Right ventricle myocardium superior (tissue), 1 donor: ENCODE measurements at places on chromosomes 13 and 19.
A peak's percentile ranks its signal among the peaks of the same experiment; 100 is the strongest.

GRCh38 chr13:35789335-35790165 lies 313.1 kb upstream of the MAB21L1 start:
- no peak for DNase-seq

GRCh38 chr13:110269509-110270185 lies 37.3 kb downstream of the COL4A1 start:
- no peak for DNase-seq

DNA sequence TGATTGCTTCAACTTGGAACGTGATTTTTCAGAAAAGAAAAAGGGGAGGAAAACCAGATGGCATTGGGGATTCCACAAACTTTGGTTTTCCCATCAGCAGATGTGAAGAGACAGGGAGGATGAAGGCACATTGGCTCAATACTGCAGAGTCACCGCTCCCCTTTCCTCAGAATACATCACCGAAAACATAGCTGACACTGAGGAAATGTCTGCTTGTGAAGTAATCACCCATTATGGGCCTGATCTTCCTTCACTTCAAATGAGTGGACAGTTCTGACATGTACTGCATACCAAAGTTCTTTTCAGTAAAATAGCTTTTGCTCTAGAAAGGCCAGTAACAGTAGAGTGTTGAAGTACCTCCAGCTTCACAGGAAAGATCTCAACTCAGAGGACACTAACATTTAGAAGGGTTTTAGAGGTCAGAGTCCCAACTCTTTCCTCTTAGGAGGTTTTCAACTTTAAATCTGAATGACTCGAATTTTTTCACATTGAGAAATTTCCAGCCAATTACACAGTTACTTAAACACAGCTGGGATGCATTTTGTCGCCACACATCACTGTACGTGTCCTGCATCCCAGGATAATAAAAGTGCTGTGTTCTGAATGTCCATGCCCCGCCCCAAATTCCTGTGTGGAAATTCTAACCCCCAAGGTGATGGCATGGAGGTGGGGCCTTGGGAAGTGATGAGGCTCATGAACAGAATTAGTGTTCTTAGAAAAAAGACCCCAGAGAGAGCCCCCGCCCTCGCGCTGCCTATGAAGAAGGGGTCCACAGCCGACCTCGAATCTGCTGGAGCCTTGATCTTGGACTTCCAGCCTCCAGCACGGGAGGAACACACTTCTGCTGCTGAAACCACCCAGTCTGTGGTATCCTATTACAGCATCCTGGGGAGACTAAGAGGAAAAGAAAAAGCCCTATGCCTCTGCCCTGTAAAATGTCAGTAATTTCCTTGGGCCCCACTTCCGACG lies 77.7 kb downstream of the COL4A1 start:
- no peak for DNase-seq

GRCh38 chr19:18999896-19000620 lies 33.3 kb downstream of the SUGP2 start:
- DNase-seq = peak; percentile 8

- DNase-seq = no peak
Observed at GRCh38 chr19:36805364-36805763, 32.8 kb upstream of the ZNF850 start.

GRCh38 chr13:109366525-109366924 lies 419.9 kb downstream of the IRS2 start:
- no peak for DNase-seq

- no peak for DNase-seq
Observed at GRCh38 chr13:27140060-27140459, 31.6 kb downstream of the USP12 start.

GRCh38 chr19:46478356-46478986 lies 7.1 kb upstream of the PNMA8A start:
- DNase-seq = no peak

DNA sequence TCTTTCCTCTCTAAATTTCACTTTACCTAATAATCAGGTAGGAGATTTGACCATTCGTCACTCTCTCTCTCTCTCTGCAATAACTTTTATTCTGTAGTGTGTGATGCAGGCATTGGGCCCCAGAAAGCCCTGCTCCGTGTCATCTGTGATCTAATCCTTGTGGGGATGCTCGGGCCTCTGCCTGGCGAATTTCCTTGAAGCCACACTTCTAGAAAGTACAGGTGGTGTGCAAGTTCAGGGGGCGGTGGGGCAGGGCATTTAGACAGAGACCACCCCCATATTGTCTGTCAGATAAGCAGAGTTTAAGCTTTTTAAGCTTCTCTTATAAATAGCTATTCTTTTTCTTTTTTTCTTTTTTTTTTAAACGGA lies 53.4 kb upstream of the GPR12 start:
- DNase-seq = no peak

DNA sequence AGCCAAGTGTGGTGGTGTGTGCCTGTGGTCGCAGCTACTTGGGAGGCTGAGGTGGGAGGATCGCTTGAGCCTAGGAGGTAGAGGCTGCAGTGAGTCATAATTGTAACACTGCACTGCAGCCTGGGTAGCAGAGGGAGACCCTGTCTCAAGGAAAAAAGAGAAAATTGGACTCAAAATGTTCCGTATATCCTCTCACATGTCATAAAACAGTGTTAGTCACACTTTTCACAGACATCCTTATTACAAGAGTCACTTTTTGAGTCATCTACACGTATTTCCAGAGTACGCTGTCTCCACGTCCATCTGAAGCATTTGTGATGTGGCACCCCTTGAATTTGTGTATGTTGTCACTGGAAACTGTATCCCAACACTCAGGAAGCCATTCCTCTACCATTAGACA lies 133.0 kb downstream of the SIPA1L3 start:
- no peak for DNase-seq

DNA sequence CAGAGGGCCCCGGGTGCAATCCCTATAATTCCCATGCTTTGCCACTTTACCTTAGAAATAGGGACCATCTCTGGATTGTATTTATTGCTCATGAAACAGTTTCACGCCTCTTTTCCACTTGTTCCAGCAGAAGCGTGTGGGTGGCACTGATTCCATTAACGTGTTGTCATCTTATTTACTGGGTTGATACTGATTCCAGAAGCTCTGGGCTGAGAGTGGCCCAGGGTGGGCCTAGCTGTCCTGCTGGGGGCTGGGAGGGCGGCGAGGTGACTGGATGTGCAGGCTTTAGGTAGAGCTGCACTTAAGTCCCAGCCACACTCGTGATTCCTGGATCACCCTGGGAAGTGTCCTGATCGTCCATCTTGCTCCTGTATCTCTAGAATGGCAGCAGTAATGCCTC lies 155.0 kb downstream of the TEX29 start:
- no peak for DNase-seq

GRCh38 chr19:54661846-54662481 lies 821 bp upstream of the LILRB4 start:
- DNase-seq = no peak

- DNase-seq = peak; percentile 58
Observed at GRCh38 chr19:52206481-52206880, 16.6 kb downstream of the PPP2R1A start.

GRCh38 chr13:76038920-76039716 lies 403.0 kb downstream of the LMO7 start:
- DNase-seq = no peak

DNA sequence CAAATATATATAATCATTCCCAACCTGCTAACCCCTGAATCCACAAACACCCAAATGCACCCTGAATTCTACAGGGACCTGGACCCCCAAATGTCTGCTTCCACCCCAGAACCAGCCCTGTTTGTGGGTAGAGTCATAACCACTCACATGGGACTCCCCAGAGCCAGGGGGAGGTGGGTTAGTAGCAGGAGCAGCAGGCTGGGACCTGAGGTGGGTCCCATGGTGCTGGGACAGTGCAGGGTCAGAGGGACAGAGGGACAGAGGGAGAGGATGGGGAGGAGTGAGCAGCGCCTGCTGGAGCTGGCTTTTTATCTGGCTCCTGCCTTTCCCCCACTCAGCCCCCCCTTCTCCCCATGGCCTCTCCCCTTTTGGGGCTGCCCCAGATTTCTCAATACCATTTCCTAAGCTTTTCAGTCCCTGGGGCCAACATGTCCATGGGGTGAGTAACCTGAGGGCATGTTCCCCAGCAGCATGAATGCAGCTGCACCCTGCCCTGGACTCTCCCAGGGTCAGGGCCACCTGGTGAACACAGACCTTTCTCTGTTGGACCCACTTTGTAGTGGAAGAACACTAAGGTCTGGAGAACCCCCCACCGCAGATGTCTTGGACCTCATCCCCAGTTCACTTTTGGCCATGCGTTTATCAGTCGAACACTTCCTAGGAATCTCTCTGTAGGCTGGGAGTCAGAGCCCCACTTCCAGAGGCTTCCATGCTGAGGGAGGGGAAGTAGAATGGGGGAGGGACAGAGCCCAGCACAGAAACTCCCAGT lies at the start of gene C3:
TSS of gene C3 (minus strand) at position 282 of the 769 bp plus-strand sequence. CDS start at position 221, 61 bp downstream.
- peak; percentile 68 for DNase-seq

DNA sequence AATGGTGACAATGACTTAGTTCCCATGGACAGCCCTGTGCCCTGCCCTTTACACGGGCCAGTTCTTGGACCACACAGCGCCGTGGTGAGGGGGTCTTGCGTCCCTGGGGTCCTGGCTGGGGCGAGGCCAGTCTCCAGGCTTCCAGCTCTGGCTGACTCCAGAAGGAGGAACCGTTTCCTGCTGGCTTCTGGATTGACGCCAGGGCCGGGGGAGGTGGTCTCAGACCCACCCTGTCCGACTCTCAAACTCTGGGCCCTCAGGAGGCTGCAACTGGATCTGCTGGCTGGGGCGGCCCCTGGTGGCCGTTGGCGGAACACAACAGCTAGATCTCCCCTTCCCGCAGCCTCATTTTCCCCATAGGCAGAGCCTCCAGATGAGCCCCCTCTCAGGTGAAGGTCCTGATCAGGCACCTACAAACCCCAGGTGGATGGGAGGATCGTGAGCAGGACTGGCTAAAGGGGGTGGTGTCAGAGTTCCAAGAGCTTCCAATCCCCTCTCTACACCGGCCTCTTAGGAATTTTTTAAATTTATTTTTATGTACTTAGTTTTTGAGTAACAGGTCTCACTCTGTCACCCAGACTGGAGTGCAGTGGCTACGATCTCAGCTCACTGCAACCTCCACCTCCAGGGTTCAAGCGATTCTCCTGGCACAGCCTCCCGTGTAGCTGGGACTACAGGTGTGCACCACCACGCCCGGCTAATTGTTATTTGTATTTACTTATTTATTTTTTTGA lies 8.0 kb downstream of the CCDC194 start:
- peak; percentile 81 for DNase-seq

DNA sequence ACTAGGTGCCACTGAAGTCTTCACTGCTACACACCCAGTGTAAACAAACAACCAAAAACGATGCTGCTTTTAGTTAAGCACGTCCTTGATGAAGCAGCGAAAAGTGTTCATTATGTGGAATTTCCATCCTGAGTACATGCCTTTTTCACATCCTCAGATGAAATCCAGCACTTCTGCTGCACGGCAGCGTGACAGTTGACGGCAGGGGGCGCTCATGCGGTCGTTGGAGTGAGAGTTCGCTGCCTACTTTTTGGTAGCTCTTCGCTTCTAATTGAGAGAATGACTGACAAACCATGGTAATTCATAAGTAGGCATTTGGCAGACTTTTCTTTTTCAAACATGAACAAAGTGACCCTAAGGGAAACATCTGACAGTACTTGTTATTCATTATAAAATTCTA lies 1124.9 kb downstream of the EFNB2 start:
- peak; percentile 74 for DNase-seq

DNA sequence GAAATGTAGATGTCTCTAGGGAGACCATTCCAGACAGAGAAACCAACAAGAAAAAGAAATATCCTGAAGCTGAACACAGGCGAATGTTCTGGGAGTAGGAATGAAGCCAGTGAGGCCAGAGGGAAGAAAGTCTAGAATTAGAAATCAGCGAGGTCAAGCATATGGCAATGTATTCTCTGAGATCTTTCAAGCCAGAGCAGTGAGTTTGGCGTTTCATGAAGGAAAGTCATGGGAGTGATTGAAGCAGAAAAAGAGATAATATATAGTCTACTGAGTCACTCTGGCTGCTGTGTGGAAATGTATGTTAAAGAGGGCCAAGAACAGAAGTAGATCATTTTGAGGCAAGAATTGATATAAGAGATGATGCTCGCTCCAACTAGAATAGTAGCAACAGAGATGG lies 576.0 kb downstream of the PCDH17 start:
- no peak for DNase-seq

- DNase-seq = peak; percentile 17
Observed at GRCh38 chr19:53877361-53877766, 4.6 kb upstream of the PRKCG start.

DNA sequence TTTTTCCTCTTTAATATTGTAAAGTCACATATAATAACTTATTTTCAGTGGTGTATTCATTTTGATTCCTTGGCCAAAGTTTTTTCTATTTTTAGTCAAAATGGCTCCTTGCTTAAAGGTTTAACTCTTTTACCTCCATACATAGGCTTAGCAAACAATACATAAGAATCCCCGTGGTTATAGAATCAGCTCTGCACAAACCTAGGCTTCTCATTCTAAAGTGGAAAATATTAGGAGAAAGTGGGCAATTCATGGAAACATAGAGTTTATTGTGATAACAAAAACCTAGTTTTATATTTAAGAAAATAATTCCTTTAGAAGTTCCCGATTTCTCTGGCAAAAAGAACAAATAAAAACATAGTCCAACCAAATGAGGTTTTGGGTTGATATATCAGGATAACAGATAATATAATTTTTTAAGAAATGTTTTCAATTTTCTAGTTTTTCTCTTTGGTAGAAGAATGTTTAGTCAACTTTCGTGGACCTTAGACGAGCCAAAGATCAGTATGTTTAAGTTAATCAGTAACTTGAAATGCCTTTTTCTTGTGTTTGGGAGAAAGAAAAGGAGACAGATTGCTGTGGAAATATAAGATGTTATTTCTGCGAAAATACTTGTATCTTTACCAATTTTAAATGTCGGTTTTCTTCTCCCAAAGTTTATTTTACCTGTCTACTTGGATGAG lies 93.4 kb upstream of the KLF12 start:
- no peak for DNase-seq

DNA sequence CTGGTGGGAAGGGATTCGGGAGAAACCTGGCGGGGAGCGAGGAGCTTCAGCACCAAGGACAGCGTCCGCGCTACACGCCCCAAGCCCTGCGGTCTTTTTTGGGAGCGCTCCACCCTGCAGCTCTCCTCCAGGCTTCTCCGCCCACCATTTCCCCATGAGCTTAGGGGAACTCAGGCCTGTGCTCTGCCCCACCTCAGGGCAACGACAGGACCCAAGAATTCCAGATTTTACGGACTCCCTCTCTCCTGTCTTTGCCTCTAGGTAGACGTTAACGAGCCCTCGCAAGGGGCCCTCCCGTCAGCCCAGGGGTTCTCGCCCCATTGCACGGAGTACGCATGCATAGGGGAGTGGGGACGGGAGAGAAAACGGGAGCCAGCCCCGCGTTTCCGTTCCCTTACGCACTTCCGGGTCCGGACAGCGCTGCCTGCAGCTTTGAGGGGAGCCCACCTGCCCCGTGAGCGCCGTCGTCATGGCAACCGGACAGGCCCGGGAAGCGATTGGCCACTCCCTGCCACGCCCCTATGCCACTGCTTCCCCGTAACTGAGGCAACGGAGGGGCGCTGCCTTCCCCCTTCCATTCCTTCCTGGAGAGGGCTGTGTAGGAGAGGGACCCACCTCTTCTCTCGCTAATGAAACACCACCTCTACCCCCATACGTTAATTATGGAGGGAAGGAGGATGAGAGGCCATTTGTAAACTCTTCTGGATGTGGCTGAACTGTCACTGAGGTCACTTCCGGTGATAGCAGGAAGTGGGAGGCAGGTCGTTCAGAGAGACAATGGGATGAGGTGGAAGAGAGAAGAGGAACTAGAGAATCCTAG lies 20.8 kb downstream of the NOVA2 start:
- DNase-seq = peak; percentile 60
